Left renal cortex interstitium (tissue), 4 donors: ENCODE measurements at places on chromosomes 3 and 15.

- DNase-seq = no peak
Measured at GRCh38 chr15:94080989-94081605, 150.3 kb upstream of the MCTP2 start.

GRCh38 chr3:8739757-8740504 is 6.3 kb downstream of the CAV3 start:
- DNase-seq = no peak

GRCh38 chr15:71443538-71443937 is 328.3 kb downstream of the THSD4 start:
- peak; percentile 44 for DNase-seq

DNA sequence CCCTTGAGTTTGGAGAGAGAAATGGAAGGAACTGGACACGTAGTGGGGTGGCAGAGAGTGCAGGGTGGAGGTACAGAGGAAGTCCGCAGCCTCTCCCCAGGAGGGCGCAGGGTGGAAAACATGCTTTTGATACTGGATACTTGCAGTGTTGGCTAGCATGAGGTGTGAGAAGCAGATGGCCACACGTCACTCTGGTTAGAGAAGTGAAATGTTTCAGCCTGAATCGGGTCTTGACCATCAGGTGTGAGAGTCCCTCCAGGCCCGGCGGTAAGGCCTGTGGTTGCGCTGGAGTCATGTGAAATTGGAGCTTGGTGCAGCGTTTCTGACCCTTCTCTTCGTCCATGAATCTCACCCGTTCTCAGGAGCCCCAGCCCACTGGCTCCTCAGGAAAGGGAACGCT is 93.1 kb downstream of the GABRG3 start:
- no peak for DNase-seq

- no peak for DNase-seq
Measured at GRCh38 chr15:31487811-31488436, 161.3 kb downstream of the KLF13 start.

GRCh38 chr3:31550452-31551251 is 17.9 kb downstream of the STT3B start:
- no peak for DNase-seq

GRCh38 chr3:34862456-34862855 is 776.9 kb upstream of the ARPP21 start:
- DNase-seq = no peak

DNA sequence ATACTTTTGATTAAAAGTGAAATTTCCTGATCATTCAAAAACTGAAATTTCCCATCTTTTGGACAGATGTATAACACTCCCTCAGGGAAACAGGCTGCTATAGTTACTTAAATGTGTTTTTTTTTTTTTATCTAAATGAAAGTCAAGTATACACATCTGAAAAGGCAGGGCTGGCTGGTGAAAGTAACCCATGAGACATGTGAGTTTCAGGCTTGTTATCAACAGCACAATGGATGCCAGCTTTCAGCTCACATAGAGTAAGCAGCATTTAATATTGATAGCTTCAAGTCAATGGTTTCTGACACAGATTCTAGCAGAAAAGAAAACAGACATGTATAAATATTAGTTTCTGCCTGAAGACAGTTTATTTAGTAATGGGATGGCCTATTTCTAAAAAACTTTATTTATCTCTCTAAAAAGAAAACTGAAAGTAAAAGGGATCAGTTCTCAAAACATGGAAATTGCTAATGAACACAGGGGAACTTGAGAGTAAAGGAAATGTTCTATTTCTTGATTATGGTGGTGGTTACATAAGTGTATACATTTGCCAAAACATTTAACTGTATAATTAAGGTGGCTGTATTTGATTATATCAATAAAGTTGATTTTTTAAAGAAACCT is 89.7 kb upstream of the CMC1 start:
- no peak for DNase-seq
